Endothelial cell of umbilical vein (primary cell): ENCODE measurements at places on chromosomes 3 and 15. TPM values are rescaled to one million over a fixed set of nuclear protein-coding genes. Genes with fewer than 3 reads are reported as not detected.

GRCh38 chr3:127286571-127287140, 1.2 kb downstream of the PRR20G start:
- H3K27ac ChIP-seq: no peak overlapping the region
- H3K36me3 ChIP-seq: no peaks in the 10 kb centered on the region
- H3K27me3 ChIP-seq: no peaks in the 10 kb centered on the region
- DNase-seq: no peak
- H3K4me3 ChIP-seq: no peak overlapping the region

- no peak overlapping the region for H3K4me3 ChIP-seq
- H3K27me3 ChIP-seq: peaks cover 7% of the 10 kb centered on the region
- no peak for DNase-seq
- H3K27ac ChIP-seq: no peak overlapping the region
- no peaks in the 10 kb centered on the region for H3K36me3 ChIP-seq
Measured at GRCh38 chr15:47857776-47858167, 140.5 kb downstream of the SEMA6D start.

GRCh38 chr15:73295630-73296286, 73.0 kb downstream of the HCN4 start:
- H3K36me3 ChIP-seq: no peaks in the 10 kb centered on the region
- peaks cover 1% of the 10 kb centered on the region for H3K27me3 ChIP-seq
- H3K27ac ChIP-seq: no peak overlapping the region

DNA sequence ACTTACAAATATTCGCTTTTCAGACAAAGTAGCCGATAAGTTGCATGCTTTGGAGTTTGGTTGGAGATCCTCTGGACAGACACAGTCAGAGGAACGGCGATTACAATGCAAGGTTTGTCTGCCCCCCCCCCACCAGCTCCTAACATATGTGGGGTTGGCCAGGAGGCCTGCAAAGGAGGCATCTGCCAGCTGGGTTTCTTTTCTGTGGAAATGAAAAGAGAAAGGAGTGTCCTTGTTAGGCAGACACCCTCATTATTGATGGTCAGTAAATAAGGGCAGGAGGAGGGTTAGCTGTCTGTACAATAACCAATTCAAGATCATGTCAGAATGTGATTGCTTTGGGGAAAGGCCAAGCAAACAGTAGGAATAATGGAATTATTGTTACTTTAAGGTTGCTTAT, 49.1 kb downstream of the TLNRD1 start:
- no peaks in the 10 kb centered on the region for H3K27me3 ChIP-seq
- no peak for DNase-seq
- no peaks in the 10 kb centered on the region for H3K4me1 ChIP-seq
- no peak overlapping the region for H3K4me3 ChIP-seq

MUC13 gene
- not detected in 2 replicates for polyA plus RNA-seq
